ENCODE measurements at places on chromosomes 5 and 9.
A peak's percentile ranks its signal among the peaks of the same experiment; 100 is the strongest.

GRCh38 chr9:106298997-106299396, 564.0 kb upstream of the ZNF462 start:
- no peak for DNase-seq

GRCh38 chr5:73274881-73275663, 102.1 kb downstream of the TMEM174 start:
- DNase-seq, result peak; percentile 87

- DNase-seq, result peak; percentile 48
Observed at GRCh38 chr9:121662359-121662758, 10.9 kb downstream of the DAB2IP start.

DNA sequence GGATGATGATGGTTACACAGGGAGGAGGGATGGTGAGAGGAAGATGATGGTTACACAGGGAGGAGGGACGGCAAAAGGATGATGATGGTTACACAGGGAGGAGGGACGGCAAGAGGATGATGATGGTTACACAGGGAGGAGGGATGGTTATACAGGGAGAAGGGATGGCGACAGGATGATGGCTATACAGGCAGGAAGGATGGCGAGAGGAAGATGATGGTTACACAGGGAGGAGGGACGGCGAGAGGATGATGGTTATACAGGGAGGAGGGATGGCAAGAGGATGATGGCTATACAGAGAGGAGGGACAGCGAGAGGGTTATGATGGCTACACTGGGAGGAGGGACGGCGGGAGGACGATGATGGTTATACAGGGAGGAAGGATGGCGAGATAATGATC, 64.1 kb upstream of the FCN1 start:
- no peak for DNase-seq

DNA sequence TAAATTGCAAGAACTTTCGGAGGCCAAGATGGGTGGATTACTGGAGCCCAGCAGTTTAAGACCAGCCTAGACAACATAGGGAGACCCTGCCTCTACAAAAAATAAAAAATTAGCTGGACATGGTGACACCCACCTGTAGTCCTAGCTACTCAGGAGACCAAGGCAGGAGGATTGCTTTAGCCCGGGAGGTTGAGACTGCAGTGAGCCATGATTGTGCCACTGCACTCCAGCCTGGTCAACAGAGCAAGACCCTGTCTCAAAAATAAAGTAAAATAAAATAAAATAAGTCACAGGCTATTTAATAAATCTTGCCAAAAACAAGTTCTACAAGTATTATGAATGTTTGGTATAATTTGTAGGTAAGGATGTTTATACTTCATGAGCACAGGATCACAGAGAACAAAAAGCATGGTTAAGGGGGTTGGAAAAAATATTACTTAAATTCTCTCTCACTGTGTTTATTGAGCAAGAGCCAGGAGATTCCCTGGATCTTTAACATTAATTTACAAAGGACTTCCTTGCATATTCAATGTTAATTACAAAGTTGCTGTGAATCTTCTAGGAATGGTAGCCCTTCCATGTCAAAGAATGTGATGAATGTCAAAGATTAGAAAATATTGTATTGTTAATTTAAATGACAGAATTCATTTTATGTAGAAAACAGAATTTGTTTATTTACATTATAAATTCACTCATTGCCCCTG, 164.0 kb downstream of the RFX3 start:
- DNase-seq, result no peak

- DNase-seq, result peak; percentile 61
Observed at GRCh38 chr9:99162759-99163364, 57.9 kb downstream of the TGFBR1 start.

GRCh38 chr5:107858324-107858723, 187.6 kb upstream of the EFNA5 start:
- no peak for DNase-seq

DNA sequence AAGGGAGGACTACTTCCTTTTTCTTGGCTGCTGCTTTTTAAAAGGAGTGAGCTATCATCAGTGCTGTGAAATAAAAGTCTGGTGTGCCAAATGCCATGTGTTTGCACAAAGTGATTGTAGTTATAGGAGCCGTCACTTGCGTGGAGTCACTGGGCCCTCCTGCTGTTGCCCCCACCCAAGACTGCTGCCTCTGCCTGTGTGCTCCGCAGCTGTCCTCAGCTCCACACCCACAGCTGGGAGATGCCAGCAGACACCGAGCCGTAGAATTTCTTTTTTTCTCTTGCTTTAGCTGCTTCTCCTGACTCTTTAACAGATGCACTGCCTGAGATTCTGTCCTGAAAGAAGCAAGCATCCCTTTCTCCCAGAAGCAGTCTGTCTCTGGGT, 9.8 kb upstream of the GLE1 start:
- DNase-seq, result no peak

DNA sequence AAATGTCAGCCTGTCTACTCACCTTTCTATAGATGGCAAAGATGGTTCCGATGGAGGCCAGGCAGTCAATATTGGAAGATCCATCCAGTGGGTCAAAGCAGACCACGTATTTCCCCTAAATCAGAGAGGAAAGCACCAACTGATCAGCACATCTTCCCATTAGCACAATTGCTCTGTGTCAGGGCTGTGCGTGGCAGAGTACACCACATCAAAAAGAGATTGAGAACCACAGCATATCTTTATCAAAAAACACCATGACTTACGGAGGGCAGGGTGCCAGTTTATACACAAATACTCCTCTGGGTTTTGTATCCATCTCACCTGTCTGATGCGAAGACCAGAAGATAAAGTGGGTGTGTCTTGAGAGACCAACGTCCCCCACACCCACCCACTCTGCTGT, 9.1 kb downstream of the FBP2 start:
- no peak for DNase-seq

DNA sequence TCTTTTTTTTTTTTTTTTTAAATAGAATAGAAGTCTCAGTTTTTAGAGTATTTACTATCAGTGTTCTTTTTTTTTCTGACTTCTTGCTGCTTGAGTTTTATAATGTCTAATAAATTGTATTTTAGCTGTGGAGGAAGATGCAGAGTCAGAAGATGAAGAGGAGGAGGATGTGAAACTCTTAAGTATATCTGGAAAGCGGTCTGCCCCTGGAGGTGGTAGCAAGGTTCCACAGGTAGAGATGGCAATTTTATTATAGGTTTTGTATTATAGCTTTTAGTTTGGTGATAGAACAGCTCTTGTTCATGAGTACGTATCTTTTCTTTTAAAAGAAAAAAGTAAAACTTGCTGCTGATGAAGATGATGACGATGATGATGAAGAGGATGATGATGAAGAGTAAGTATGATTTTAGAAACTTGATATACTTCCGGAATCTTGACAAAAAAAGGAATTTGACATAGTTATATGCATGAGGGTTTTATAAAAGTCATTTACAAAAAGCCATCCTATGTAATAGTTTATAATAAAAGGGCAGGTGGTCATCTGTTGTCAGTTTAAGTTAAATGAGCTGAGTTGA, 5.0 kb downstream of the NPM1 start:
- DNase-seq, result no peak

GRCh38 chr9:93617273-93617672, 40.9 kb downstream of the PHF2 start:
- DNase-seq, result no peak

- DNase-seq, result no peak
Observed at GRCh38 chr9:111598733-111599091, 735 bp downstream of the PTGR1 start.

DNA sequence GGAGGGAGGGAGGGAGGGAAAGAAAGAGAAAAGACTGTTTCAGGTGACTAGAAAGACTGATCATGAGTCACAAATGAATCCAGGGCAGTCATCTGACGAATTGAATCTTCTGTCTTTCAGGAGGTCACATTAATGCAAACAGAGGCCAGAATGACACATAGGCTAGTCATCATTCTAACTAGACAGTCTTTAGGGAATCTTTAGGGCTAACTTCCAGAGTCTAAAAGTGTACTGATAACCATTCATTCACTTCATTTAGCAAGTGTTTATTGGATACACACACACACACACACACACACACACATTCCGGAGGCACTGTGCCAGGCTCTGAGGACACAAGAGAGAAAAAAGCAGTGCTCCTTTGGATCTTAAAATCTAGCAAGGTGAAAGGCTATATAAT, 156.7 kb downstream of the EBF1 start:
- no peak for DNase-seq

DNA sequence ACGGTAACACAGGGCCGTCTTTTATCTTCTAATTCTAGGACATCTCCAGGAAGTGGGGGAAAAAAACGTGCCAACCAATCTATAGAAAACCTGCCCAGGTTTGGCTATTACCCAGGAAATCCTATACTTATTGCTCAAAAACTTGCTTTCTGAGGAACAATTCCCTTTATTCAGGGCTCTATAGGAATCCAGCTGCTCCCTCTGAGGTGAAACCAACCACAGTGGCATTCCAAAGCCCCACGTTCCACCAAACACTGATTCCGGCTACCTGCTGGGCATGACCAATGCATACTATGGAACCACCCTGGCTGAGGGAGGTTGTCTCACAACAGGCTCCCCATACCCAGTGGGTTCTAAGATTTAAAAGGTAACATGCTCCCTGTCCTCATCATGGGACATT, 57.6 kb downstream of the GLIS3 start:
- DNase-seq, result no peak

DNA sequence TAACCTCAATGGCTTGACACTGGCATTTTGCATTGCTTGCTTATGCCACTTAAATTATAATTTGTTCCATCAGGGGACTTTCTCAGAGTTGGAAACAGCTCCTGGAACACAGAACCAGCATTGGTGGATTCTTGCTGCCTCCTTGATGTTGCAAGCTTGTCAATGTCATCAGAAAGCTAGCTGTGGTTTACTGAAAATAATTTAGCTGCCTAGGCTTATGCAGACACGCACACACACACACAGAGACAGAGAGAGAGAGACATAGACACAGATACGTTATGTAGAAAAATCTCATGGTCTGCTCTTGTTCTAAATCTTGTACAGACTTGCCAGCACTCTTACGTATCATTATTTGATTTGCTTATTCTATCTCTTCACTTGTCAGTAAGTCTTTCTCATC, 78.0 kb downstream of the HMHB1 start:
- peak; percentile 47 for DNase-seq

DNA sequence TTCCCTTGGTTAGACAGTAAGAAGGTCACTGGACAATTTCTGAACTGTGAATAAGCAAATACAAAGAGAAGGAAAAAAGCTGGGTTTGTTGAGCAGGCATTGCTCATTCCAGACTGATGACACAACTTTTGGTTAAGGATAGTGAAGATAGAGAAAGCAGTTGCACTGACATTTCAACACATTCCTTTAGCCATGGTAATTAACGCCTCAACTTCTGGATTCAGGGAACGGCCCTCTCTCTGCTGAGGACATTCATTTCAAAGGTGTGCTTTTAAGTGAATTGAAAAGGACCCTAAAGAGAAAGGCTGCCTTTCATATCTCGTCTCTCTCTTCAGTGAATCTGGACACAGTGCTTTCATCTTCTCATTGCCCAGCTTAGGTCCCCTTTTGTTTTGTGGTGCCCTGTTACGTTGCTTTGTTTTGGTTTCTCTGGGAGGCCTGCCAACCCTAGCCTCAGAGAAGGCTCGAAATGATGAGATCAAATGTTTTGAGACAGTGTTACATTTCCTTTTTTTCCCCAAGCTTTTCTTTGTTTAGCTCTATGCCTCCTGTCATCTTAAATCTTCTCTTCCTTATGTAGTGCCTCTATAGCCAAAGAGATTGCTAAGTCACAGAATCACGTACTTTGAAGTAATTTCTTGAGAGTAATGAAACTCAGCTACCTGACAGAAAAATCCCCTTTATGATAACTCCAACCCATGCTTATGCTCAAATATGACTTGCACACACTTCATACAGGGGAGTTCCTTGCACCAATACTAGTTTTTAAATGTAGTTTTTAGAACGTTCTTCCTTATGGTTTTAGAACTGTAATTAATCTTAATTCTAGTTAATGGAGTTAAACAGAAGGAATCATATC, 94.4 kb upstream of the IFNE start:
- DNase-seq, result no peak

DNA sequence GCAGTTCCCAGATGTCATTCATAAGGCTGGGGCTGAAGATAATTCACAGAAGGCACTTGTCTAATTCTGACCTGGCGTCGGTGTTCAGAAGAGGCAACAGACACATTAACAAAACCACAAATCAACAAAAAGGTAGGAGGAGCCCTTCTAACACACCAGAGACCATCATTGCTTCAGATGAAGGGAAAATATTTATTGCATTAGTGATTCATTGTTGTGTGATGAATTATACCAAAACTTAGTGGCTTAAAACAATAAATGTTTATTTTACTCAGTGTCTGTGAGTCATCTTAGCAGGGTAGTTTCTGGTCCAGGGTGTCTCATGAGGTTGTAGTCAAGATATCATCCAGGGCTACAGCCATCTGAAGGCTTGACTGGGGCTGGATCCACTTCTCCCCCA, 91.3 kb upstream of the KIF2A start:
- DNase-seq, result no peak

DNA sequence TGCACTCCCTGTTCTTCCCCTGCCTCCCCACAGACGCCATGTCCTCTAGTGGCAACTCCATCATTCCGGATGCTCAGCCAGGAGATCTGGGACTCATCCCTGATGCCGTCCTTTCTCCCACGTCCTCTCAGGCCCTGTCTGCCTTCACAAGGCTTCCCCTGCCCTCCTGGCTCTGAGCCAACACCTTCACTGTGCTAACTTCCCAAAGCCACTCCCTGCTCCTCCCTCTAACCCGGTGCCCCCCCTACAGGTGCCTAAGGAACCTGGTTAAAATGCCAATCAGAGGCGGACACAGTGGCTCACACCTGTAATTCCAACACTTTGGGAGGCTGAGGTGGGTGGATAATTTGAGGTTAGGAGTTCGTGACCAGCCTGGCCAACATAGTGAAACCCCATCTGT, 67.6 kb downstream of the LMX1B start:
- no peak for DNase-seq

DNA sequence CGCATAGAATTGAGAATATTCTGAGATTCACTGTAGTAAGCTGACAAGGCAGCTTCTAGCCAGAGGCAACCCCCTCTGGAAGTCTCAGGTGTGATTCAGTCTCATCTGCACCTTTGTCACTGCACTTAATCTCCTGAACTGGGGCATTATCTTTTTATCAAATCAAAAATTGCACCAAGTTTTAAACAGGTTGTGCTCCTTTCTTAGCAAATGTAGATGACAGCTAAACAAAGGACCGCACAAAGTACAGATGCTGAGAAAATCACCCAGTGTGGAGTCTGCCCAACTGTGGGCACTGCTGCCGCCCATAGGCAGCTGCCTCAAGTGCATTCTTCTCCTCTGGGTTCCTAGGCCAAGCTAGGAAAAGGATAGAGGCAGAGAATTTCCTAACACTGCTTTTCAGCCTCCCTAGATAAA, 51.1 kb downstream of the STARD4 start:
- peak; percentile 39 for DNase-seq

Data from NCI-H1694 treated with DMSO at 0.1 percent for 48 hours (cell line).